ENCODE measurements at places on chromosomes 1 and 21. TPM values are rescaled to one million over a fixed set of nuclear protein-coding genes. Genes with fewer than 3 reads are reported as not detected.

Gene RGS7
- total RNA-seq: not detected

Gene ADCY10
- total RNA-seq: under 0.01 TPM

Gene ADGRL4
- total RNA-seq: 15.7 TPM

Gene GRIK1
- 1.0 TPM for total RNA-seq

Gene CYP4A22
- total RNA-seq: not detected

Gene MYOC
- total RNA-seq: 5.2 TPM

Gene NBPF20
- 3.7 TPM for total RNA-seq

Gene S100A12
- total RNA-seq: 23.0 TPM

Gene MCOLN2
- total RNA-seq: not detected

Gene HAO2
- not detected for total RNA-seq

Gene ARMH1
- total RNA-seq: 0.52 TPM

Gene TAS1R1
- 5.7 TPM for total RNA-seq

Gene CHI3L2
- 1.0 TPM for total RNA-seq

Gene CFAP107
- under 0.01 TPM for total RNA-seq

Gene VANGL2
- total RNA-seq: 2.1 TPM

Gene MROH9
- not detected for total RNA-seq

Gene ZNF691
- total RNA-seq: 13.0 TPM

Gene ALPL
- total RNA-seq: 1.0 TPM

Gene DAB1
- 1.6 TPM for total RNA-seq

Gene KCNJ9
- total RNA-seq: not detected

Gene REN
- not detected for total RNA-seq

Gene GIPC2
- total RNA-seq: 1.6 TPM

Gene CFH
- total RNA-seq: 119 TPM

Gene C21orf58
- 3.1 TPM for total RNA-seq

All from skeletal muscle tissue (tissue), 5 donors.